ENCODE measurements at places on chromosomes 4 and X.

DNA sequence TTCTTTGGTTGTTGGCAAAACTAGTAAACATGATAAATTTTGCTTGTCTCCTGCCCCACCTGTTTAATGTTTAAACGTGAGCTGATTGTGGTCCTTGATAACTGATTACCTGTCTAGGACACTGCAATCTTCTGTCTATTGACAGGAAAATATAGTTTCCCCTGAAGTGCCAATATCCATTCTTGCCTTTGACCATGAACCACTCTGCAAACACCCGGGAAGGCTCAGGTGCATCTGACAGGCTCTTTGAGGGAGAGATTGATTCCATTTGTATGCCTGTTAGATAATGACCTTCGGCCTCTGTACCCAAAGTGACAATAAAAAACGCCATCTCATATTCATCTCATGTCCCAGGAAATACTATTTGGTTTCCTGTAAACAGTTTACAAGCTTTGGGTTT, 453.0 kb downstream of the CENPC start:
- DNase-seq = no peak

GRCh38 chrX:107672955-107673378, 44.7 kb downstream of the PRPS1 start:
- DNase-seq = peak; percentile 35

DNA sequence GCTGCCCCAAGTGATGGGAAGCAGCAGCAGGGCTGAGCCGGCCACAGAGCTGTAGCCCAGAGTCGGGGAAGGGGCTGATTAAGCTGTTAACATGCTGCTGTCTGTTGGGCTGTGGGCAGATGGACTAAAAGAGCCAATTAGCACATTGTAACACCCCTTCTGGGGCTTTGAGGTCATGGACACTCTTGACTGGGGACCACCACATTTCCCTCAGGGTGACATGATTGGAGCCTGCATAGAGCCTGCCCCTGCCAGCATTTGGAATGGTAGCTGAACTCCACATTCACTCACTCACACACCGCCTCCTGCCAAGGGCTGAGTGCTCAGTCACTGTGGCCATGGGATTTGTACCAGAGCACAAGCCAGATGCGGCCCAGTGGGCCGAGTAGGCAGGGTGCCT, 646.9 kb downstream of the FAT4 start:
- no peak for DNase-seq

DNA sequence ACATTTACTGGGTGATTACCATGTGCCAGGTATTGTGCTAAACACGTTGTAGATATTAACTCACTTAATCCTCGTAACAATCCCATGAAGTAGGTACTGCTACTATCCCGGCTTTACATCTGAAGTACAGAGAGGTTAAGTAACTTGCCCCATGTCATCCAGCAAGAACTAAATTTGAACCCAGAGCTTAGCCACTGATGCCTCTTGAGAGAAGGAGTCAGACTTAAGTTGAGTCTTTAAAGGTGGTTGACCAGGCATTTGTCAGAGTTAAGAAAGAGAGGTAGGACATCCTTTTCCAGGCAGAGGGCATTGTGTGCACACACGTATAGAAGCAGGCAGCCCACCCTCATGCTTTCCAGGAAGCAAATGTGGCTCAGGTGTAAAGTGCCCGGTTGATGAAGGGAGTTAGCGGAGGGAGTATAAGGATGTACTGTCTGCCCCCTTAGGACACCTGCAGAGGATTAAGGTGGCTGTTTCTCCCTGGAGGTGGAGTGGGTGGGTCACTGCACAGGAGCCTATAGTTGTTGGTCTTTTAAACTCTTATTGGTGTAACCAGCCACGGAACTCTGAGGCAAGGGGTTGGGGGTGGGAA, 335 bp upstream of the CD38 start:
- DNase-seq = no peak

GRCh38 chr4:152044331-152045036, 283.7 kb upstream of the GATB start:
- DNase-seq = no peak

- DNase-seq = no peak
Observed at GRCh38 chr4:112023402-112023950, 121.8 kb upstream of the FAM241A start.

GRCh38 chr4:82551734-82552133, 10.1 kb downstream of the TMEM150C start:
- DNase-seq = no peak

GRCh38 chr4:39631700-39632079, 7.0 kb downstream of the SMIM14 start:
- DNase-seq = no peak

DNA sequence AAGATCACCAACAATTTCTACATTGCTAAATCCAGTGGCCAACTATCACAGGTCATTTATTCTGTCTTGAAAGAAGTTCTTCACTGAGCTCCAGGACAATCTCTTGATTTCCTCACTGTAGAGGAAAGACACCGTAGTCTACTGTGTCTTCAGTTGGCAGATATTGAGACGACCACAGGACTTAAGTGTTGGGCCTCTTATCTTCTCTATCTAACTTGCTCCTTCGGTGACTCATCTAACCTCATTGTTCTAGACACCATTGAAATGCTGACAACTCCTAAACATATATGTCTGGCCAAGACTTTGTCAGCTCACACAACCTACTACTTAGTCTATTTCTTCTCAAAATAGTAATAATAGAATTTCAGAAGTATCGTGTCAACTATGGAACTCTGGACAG, 425.8 kb downstream of the ARAP2 start:
- DNase-seq = no peak

DNA sequence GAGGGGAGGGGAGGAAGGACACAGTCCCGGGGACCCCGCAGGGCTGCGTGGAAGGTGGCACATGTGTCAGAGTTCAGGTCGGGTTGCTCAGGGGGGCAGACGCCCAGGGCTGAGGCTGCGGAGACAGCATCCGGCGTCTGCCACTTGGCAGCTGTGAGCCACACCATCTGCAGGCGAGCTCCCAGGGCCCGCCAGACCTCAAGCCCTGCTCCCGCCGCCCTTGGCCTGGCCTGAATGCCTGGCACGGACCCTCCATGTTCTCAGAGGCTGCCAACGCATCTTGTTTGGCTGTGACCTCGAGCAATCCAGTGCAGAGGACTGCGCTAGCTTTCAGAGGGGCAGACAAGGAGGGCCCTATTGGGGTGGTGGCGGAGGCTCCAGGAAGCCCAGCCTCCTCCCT, 5.1 kb downstream of the BGN start:
- no peak for DNase-seq

GRCh38 chr4:17662694-17663093, 48.3 kb downstream of the MED28 start:
- peak; percentile 3 for DNase-seq

DNA sequence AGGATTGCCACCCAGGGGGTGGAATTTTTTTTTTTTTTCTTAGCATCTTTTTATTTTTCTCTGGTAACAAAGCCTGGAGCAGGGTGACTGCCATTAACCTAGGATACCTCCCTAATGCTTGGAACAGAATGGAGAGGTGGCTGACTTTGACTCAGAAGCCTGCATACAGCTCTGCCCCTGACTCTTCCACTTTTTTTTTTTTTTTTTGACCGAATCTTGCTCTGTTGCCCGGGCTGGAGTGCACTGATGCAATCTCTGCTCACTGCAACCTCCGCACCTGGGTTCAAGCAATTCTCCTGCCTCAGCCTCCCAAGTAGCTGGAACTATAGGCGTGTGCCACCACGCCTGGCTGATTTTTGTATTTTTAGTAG, 341 bp upstream of the SLC2A9 start:
- DNase-seq = no peak

DNA sequence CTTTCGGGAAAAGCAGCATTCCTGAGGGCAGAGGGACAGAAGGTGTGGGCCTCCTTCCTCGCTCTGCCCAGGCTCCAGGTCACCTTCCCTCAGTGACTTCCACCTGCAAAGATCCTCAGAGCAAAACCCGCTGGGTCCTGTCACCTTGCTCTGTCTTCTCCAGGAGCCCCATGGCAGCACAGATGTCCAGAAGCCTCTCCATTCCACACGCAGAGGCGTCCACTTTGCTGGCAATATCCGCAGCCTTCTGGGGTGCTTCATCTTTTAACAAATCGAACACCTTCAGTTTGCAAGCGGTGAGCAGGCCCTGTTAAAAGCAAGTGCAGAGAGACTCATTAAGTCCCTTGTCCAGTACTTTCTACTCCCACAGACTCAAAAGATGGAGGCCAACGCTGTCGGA, 27.3 kb downstream of the ASMTL start:
- DNase-seq = no peak

GRCh38 chrX:19760345-19760744, 127.1 kb downstream of the SH3KBP1 start:
- DNase-seq = no peak

GRCh38 chrX:81367291-81367690, 165.4 kb downstream of the SH3BGRL start:
- no peak for DNase-seq

DNA sequence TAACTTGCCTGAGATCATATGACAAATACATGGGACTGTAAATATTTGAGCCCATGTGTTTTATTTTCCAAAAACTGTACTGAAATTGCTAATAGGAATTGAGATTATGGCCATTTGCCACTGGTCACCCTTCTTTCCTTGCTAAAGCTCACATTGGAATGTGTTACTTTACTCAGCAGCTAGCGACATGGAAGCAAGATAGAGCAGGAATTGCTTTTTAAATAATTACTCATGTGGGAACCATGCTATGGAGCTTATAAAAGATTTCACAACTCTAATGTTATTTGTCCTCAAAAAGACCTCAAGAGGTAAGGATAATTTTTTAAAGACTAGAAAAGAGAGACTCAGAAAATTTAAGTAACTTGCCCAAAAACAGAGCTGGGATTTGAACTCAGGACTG, 48.8 kb upstream of the AFAP1 start:
- peak; percentile 32 for DNase-seq

GRCh38 chr4:139987502-139987850, 166.5 kb downstream of the MAML3 start:
- DNase-seq = no peak

DNA sequence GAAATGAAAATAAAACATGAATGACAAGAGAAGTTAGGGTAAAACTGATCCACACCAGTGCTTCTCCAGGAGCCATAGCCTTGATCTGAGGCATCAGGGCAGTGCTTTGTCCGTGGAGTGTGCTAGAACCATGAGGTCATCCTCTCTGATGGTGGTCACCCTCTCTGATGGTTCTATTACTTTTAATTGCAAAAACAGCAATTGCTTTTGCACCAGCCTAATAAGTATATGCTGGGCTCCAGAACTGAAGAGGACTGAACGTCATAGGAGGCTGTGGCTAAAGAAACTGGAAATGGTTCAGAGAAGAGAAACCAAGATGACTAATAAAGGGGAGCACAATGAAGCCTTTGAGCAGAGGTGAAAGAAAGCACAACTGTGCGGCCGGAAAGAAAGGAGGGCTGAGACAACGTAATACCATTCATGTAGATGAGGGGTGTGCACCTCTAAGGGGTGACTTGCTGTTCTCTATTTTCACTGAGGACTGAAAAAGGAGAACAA, 17.0 kb upstream of the TMEM154 start:
- no peak for DNase-seq

- DNase-seq = no peak
Observed at GRCh38 chr4:7170012-7170411, 22.3 kb upstream of the SORCS2 start.

GRCh38 chrX:67044029-67044653, 405.3 kb upstream of the EDA2R start:
- no peak for DNase-seq

DNA sequence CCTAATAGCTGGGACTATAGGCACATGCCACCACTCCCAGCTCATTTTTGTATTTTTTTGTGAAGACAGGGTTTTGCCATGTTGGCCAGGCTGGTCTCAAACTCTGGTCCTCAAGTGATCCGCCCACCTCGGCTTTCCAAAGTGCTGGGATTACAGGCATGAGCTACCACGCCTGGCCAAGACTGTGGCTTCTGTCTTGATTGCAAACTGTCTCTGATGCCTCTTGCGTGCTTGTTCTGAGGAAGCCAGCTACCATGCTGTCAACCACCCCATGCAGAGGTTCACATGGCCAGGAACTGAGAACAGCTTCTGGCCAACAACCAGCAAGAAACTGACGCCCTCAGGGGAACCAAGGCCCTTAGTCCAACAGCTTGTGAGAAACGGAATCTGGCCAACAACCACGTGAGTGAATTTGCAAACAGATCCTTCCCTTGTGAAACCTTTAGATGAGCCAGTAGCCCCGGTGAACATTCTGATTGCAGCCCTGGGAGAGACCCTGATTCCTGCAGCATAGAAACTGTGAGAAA, 71.2 kb downstream of the SUPT20HL2 start:
- DNase-seq = peak; percentile 85

DNA sequence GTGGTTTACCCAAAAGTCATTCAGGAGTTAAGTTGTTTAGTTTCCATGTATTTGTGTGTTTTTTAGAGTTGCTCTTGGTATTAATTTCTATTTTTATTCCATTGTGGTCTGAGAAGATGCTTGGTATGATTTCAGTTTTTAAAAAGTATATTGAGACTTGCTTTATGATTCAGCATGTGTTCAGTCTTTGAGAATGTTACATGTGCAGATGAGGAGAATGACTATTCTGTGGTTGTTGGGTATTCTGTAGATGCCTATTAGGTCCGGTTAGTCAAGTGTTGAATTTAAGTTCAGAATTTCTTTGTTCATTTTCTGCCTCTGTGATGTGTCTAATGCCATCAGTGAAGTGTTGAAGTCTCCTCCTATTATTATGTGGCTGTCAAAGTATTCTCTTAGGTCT, 249.4 kb downstream of the ARHGAP10 start:
- DNase-seq = no peak

DNA sequence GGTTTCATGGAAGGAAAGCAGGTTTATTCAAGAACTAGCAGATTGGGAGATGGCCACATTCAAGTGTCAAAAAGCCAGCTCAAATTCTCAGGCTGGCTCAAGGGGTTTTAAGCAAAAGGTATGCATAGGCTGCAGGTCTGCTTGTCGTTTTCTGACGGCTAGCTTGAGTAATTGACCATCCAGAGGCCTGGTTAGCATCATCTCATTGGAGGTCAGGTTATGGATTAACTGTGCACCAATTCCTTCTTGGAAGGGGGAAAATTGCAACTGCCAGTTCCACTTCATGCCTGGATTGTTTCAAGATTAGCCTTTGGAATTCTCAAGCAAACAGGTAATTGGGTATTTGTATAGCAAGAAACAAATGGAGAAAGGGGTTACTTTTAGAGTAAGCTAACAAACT, 62.1 kb downstream of the FUNDC1 start:
- DNase-seq = no peak

GRCh38 chr4:93841803-93842345, 13.3 kb downstream of the ATOH1 start:
- DNase-seq = no peak

DNA sequence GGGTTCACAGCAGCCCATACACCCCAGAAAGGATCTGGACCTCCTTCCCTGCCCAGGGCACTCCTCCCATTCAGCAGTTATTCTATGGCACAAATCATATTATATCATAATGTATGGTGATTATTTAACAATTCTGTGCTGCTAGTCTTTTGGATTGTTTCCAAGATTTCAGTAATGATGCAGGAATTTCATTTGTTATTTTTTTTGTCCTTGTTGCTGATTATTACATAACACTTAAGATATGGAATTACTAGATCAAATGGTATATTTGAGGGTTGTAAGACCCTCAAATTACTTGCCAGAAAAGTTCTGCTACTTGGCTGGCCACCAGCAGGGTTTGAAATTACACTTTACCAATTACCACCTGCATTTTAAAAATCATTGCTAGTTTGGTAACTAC, 36.4 kb downstream of the QDPR start:
- no peak for DNase-seq

- DNase-seq = no peak
Observed at GRCh38 chr4:123652476-123652875, 255.9 kb downstream of the SPRY1 start.

GRCh38 chrX:3522101-3522650, 175.7 kb upstream of the MXRA5 start:
- peak; percentile 76 for DNase-seq
